ENCODE measurements at places on chromosomes 5 and 9.

DNA sequence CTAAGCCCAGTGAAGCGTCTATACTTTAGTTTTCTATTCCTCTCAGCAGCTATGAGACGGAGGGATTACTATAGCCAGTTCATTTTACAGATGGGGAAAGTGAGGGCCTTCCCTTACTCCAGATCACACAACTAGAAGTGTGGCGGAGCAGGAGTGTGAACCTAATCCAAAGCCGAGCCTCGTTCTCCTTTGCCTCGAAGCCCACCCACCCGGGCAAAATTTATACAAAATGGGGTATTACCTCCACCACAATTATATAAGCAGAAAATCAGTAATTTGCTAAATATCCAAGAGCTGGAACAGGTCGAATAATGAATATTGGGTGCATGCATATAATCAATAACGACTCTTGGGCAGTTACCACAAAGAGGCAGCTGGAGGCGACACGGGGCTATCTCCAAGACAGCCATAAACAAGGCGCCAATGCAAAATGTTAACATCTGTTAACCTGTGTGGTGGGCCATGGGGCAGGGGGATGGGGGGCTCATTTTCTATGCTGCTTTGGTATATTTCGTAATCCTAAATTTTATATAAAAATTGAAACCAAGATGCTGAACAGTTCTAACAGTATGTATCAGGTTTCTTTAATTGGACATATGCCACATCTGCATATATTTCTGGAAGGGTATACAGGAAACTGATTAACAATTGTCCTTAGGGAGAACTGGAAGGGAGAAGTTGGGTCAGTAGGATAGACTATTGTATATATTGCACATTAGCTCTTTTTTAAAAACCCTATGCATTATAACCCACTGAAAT, 1.2 kb upstream of the RNF44 start:
- DNase-seq = no peak

GRCh38 chr5:100950985-100951384, 47.9 kb upstream of the ST8SIA4 start:
- DNase-seq = no peak

DNA sequence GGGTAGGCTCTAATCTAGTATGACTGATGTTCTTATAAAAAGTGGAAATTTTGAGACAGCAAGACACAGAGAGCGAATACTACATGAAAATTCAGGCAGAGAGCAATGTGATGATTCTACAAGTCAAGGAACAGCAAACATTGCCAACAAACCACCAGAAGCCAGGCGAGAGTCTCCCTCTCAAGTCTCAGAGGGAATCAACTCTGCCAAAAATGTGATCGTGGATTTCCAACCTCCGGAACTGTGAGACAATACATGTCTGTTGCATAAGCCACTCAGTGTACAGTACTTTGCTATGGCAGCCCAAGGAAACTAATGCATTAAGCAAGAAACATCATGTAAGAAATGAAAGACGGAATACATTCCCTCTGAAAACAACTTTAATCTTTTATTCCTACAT, 52.1 kb upstream of the CCNG1 start:
- no peak for DNase-seq

DNA sequence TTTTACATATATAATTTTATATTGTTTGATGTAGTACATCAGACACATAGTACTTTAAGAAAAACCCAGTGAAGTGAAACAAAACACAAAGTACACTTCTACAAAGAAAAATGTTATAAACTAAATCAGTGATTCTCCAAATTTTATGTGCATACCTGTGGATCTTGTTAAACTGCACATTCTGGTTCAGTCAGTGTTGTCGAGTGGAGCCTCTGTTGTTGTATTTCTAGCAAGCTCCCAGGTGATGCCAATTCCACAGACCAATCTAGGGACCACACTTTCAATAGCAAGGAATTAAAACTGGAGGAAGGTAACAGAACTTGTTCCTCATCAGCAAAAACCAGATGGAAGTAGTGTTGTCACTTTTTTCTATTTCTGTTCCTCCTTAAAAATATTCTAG, 183.8 kb upstream of the CD180 start:
- no peak for DNase-seq

GRCh38 chr9:87712801-87713277, 13.1 kb upstream of the CTSL start:
- no peak for DNase-seq

DNA sequence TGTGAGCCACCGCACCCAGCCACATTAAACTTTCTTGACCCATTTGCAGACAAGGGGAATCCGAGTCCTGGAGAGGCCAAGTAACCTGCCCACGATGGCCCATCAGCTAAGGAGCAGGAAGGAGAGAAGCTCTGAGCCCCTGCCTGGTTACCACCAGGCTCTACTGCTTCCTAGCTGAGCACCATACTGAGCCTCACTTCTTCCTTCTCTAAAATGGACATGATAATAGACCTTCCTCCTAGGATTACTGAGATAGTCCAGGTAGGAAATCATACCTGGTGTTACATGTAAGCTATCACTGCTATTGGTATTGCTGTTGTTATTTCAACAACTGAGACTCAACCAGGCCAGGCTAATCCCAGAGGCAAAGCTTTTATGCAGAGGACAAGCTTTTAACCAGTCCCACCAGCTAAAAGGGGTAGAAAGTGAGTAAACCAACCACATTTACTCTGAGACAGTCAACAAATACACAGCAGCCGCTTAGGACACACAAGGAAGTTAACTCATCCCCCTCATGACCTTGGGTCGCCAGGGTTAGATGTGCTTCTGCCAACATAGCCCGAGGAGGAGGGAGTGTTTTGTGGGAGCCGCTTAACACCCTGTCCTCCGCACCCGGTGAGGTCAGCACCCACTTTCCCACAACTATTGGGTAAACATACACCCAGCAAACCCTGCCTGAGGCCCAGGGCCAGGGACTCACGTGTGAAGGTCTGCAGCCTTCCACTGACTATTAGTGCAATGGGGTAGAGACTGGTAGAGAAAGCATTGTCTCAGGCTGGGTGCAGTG, 20.6 kb upstream of the PTGES start:
- no peak for DNase-seq

DNA sequence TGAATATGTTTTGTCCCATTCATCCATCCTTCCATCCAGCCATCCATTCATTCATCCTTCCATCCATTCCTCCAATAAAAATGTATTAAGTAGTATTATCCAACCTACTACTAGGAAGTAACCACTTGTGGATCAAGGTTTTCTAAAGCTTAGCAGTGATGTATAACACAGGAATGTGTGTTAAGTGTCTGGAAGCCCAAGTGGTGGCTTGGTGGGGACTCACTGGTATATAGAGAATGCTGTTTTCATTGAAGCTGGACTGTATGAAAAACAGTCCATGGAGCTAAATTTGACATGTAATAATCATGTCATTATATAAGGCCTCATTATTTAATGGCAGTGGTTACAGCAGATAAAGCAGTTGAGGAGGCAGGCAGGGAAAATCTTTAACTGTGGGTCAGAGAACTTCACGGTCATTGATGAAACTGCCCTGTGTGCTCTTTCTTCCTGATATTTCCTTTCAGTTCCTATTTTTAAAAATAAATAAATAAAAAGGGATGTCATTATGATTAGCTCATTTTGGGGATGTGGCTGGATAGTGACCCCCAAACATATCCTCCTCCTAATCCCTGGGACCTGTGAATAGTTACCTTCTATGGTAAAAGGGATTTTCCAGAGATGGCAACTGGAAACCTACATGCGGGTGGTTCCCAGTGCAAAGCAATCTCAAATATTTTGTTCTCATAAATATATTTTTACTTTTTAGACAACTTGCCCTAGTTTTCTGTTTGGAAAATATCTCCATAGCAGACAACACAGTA, 82.3 kb downstream of the DAPK1 start:
- no peak for DNase-seq

- DNase-seq = no peak
Observed at GRCh38 chr5:169445191-169445590, 138.4 kb upstream of the SPDL1 start.

DNA sequence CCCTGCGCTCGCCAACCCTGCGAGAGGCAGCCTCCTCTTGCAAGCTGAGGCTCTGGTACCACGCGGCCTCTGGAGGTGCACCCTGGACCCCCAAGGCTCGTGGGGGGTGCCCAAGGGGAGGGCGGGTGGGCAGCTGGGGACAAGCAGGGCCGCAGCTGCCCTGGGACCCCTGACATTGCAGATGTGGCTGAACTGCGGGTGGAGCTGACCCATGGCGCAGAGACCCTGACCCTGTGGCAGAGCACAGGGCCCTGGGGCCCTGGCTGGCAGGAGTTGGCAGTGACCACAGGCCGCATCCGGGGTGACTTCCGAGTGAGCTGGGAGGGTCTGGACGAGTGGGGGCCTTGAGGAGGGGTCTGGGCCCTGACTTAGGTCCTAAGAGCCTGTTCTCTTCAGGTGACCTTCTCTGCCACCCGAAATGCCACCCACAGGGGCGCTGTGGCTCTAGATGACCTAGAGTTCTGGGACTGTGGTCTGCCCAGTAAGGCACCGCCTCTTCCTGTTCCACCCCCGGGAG, 1.5 kb downstream of the MAMDC4 start:
- no peak for DNase-seq

- DNase-seq = no peak
Observed at GRCh38 chr9:133496861-133497842, 18.3 kb upstream of the SLC2A6 start.

- no peak for DNase-seq
Observed at GRCh38 chr5:115842952-115843351, 1.2 kb downstream of the AP3S1 start.

- DNase-seq = peak; percentile 36
Observed at GRCh38 chr9:12875191-12875590, 100.4 kb downstream of the LURAP1L start.

GRCh38 chr9:76519075-76519835, 60.3 kb downstream of the GCNT1 start:
- DNase-seq = no peak

GRCh38 chr5:78475370-78475769, 115.0 kb downstream of the SCAMP1 start:
- DNase-seq = no peak

Data from fibroblast of skin of left biceps (primary cell).